Vein endothelial cell (primary cell): ENCODE measurements at places on chromosomes 13 and 19. TPM values are rescaled to one million over a fixed set of nuclear protein-coding genes. Genes with fewer than 3 reads are reported as not detected.

The OR7D2 gene
- not detected in 2 replicates for total RNA-seq

The PROZ gene
- not detected in 2 replicates for total RNA-seq

The TINCR gene
- 0.29 TPM in 1 of 2 replicates, not detected in the other for total RNA-seq

The RYR1 gene
- total RNA-seq, result under 0.01 TPM in 1 of 2 replicates, not detected in the other

The MEIS3 gene
- 0.29 TPM in 1 of 2 replicates, not detected in the other for total RNA-seq

The S1PR4 gene
- total RNA-seq, result 0.67 and 1.6 TPM in 2 replicates

The IGFL2 gene
- total RNA-seq, result not detected in 2 replicates

The KLK15 gene
- total RNA-seq, result not detected in 2 replicates

The SLC25A41 gene
- total RNA-seq, result 0.33 TPM in 1 of 2 replicates, not detected in the other

The CAMSAP3 gene
- total RNA-seq, result 0.33 TPM in 1 of 2 replicates, not detected in the other

The LGALS14 gene
- not detected in 2 replicates for total RNA-seq

The JSRP1 gene
- not detected in 2 replicates for total RNA-seq
